ENCODE measurements at places on chromosomes 1 and 21.

GRCh38 chr1:221161571-221162041 is 282.4 kb downstream of the HLX start:
- no peak for DNase-seq

- DNase-seq, result peak; percentile 69
Measured at GRCh38 chr1:109643385-109644230, 12.3 kb upstream of the GSTM4 start.

DNA sequence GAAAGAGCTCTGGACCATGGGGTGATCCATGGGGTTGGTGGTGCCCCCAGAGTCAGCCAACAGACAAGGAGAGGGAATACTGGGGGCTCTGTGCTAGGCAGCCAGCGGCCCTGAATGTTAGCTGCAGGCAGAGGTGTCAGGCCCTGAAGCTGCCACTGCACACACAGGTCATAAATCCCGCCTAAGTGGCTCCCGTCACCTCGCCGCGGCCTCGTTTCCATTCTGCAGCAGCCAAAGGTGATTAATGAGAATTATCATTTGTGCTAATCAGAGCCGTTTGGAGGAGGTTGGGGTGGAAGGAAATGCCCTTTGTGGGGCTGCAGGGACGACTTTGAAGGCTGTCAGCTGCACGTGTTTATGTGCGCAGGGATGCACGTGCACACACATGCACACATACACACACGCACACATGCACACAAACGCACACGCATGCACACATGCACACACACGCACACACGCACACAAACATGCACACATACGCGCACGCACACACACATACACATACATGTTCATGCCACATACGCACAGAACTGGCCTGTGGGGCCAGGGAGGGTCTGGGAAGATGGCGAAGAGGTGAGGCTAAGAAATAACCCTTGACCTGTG is 88.8 kb upstream of the ARHGEF16 start:
- DNase-seq, result no peak

GRCh38 chr21:20971296-20971921 is 26.8 kb upstream of the NCAM2 start:
- peak; percentile 33 for DNase-seq

- DNase-seq, result no peak
Measured at GRCh38 chr1:86758570-86758969, 54.2 kb downstream of the SH3GLB1 start.

DNA sequence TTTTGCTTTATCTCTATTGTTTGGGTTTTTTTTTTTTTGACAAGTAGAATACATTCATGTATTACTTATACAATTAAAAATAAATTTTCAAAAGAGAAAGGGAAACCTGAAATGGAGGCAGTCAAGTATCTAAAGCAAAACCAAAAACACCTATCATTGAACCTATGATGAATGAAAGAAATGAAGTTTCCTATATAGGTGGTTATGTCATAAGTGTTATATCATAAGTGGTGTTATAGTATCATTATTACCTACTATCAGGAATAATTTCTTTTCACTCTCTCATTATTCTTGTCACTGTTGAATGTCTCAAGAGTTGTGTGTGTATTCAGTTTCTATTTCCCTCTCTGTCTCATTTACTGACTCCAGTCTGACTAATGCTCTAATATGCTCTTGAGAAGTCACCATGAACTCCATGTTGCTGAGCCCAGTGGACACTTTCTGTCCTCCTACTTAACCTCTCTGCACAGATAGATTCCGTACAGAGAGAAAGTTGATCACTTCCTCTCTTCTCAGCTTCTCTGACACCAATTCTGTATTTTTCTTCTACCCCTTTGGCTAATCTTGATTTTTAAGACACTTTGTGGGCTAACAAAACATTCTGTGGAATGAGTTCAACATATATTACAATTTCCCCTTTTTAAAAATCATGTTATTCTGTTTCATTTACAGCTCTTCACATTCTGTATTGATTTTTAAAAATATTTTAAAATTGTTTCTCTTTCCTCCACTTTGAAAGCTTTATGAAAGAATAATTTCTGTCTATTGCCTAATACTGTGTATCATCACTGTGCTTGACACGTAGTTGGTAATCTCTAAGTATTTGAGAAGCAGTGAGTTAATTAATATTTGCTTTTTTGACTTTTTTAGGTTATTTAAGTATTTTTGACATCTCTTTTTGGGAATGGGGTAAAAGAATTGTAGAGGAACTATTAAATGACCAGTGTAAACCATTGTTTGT is 50.1 kb downstream of the RASAL2 start:
- DNase-seq, result no peak

DNA sequence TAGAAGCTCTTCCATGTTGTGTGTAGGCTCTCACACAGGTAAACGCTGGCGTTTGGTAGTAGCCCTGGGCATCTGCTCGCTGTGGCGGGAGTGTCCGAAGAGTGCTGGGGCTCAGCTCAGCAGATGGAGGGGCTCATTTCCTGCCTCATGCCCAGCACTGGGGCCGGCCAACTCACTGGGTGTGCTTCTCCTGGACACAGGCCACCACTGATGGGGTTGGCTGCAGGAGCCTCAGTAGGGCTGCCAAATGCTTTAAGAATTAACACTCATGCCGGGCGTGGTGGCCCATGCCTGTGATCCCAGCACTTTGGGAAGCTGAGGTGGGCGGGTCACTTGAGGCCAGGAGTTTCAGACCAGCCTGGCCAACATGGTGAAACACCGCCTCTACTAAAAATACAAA is 20.9 kb downstream of the UQCRHL start:
- DNase-seq, result no peak

DNA sequence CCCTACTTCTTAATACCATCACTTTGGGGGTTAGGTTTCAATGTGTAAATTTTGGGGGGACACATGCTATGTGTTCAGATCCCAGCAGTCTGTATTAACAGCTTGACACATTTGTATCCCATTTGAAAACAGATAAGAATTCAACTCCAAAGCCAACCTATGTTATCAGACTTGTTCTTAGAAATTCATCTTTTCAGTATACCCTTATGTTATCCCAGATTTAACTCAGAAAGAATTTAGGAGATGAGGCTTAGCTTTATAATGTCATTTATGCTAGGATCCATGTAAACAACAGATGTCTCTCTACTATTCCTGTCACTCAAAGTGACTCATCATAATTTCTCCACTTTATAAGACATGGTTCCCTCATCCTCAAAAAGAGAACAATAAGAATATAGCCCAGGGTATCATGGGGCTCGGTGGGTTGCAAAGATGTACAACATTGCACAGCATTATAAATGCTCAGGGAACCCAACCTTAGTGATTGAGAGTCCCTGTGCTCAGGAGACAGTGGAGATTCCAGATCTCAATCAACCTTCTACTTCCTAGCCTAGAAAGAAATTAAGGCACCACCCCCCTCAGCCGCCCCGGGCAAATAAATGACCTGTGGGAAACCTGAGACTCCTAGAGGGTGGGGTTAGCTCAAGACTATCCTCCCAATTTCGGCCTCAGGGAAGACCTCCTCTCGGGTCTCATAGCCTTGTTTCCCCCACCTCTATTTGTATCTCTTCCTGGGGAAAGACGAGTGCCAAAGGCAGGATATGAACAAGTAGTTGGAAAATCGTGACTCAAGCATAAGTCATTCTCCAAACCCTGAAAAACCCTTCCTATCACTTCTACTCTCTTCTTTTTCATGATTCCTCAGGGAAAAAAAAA is 265.1 kb upstream of the CAMK1G start:
- DNase-seq, result peak; percentile 29

DNA sequence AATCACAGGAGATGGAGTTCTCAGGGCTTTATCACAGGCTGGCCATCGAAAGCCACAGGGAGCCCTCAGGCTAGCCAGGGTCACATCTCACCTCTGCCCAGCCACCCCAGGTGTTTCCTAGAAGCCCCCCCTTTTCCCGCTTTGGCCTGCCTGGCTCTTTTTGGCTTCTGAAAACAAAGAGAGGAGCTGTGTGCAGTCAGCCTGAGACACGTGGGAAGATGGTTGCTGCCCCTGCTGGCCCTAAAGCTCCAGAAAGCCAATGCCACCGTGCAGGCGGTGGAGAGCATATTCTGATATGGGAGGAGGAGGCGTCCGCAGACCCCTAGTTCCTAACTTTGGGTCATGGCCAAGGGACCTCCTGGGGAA is 18.7 kb upstream of the LBR start:
- no peak for DNase-seq

DNA sequence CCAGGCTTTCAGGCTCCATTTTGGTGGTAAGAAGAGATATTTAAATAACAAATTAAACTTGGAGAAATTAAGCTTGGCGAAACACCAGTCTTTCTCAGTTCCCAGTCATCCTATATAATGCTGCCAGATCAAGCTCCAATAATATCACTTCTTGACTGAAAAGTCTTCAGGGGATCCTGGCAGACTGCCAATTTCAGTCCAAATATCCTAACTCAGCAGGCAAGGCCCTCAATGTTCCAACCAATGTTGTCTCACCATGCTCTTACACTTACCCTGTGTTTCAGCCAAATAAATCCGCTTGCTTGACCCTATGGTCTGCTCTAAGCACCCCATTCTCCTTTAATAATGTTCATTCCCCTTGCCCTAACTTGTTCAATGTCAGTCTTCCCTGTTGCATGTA is 39.9 kb upstream of the BCL10 start:
- DNase-seq, result no peak

GRCh38 chr21:33026878-33027400 is 1.2 kb downstream of the OLIG2 start:
- DNase-seq, result no peak

- no peak for DNase-seq
Measured at GRCh38 chr1:176552999-176553398, 90.0 kb downstream of the PAPPA2 start.

- no peak for DNase-seq
Measured at GRCh38 chr1:228141226-228142044, 1.4 kb downstream of the GUK1 start.

- DNase-seq, result peak; percentile 10
Measured at GRCh38 chr21:18041012-18041411, 203.6 kb upstream of the CHODL start.

- peak; percentile 64 for DNase-seq
Measured at GRCh38 chr1:29688471-29689365, 452.4 kb downstream of the PTPRU start.

- DNase-seq, result no peak
Measured at GRCh38 chr1:38746402-38746935, 113.1 kb downstream of the RRAGC start.

DNA sequence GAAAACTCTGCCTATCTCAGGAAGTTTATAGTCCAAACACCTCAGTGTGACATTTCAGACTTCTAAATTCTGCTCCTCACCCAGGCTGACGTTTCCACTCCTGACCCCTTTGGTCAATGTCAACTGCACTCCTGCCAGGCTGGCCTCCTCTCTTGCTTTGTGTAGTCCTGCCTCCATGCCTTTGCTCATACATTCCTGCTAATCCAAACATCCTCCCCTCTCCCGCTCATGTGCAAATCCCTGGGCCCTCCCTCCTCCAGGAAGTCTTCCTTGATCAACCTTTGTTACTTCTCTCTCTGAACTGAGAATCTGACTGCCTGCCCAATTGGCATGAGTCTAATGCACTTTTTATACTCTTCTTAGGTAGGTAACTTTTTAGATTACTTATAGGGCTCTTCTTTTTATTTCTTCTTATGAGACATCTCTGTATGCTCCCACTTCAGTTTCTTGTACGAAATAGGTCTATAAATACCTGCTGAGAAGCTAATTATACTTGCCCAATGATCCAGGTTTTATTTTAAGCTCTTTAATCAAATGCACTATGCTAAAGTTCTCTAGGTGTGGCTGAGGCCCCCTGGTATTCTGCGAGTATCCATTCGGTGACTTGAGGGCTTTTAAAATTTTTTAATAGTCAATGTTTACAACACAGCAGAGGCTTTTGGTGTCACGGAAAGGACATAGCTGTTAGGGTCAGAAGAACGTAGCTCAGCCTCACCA is 128.1 kb downstream of the PLXNA2 start:
- no peak for DNase-seq

GRCh38 chr1:77068013-77068412 is 151.2 kb downstream of the PIGK start:
- no peak for DNase-seq

GRCh38 chr1:223611936-223612335 is 53.6 kb downstream of the CAPN8 start:
- DNase-seq, result no peak

GRCh38 chr1:67135354-67135753 is 584 bp upstream of the C1orf141 start:
- no peak for DNase-seq

DNA sequence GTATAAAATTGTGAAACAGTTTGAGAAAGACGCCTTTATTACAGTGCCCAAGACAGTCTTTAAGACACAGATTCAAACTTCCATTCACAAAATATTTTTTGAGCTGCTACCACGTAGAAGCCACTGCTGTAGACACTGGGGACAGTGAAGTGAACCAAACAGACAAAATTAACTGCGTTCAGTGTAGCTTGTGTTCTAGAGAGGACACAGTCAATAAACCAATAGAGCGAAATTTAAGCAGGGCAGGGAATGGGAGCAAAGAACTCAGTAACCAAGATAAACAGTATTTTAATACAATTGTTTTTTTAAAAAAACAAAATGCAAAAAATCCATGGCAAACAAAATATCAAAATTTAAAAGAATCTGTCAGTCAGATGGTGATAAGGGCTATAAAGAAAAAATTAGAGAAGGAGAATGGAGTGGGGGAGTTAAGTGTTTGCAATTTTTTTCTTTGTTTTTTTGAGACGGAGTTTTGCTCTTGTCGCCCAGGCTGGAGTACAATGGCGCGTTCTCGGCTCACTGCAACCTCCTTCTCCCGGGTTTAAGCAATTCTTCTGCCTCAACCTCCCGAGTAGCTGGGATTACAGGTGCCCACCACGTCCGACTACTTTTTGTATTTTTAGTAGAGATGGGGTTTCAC is 719 bp upstream of the PARS2 start:
- DNase-seq, result peak; percentile 19

DNA sequence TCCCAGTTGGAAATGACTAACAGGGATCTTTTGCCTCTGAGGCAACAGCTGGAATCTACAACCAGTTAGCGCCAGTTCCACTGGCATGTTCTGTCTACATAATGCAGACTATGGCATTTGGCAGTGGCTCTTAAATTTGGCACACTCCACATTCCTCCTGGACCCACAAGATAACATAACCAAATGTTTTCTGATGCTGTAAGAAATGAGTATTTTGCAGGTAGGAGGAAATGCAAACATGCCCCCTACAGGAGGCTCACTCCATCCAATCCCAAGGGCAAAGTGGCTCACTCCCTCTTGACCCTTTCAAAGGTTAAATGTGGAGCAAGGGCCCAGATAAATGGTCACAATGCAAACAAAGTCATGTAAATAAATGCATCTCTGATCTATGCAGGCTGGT is 129.2 kb upstream of the PROX1 start:
- DNase-seq, result no peak

GRCh38 chr21:17947531-17947930 is 128.4 kb upstream of the C21orf91 start:
- no peak for DNase-seq

DNA sequence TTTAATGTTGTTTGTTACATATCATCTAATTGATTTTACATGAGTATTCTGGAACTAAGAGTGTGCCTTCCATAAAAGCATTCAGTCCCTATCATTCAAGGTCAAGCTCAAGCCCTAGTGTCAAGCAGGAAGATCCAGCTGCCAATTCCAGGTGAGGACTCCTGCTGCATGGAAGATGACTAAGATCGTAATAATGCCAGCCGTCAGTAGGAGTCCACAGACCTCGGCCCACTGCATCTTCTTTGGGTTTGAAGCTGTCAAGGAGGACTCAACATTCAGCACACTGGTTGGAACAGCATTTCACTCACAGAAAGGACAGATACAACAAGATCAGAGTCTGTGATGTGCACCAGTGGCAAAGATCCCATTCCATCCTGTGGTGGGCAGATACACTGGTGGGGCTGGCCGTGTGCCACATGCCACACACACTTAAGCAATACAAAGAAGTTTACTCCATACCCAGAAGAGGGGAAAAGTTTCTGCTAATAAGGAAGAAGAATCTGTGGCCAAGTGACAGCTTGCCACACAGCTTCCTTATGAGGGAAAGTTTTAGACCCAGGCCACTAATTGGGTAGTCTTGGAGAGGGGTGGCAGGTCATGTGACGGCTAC is 160.4 kb downstream of the PIK3R3 start:
- DNase-seq, result no peak

Data from HTR-8/SVneo (cell line).